ENCODE measurements at places on chromosomes 6 and 20.

- no peak for DNase-seq
Measured at GRCh38 chr6:49003348-49003747, 459.7 kb downstream of the MMUT start.

GRCh38 chr6:123804014-123804786 is 535 bp downstream of the NKAIN2 start:
- DNase-seq, result no peak

- DNase-seq, result peak; percentile 47
Measured at GRCh38 chr6:41200296-41200900, 551 bp downstream of the TREML2 start.

DNA sequence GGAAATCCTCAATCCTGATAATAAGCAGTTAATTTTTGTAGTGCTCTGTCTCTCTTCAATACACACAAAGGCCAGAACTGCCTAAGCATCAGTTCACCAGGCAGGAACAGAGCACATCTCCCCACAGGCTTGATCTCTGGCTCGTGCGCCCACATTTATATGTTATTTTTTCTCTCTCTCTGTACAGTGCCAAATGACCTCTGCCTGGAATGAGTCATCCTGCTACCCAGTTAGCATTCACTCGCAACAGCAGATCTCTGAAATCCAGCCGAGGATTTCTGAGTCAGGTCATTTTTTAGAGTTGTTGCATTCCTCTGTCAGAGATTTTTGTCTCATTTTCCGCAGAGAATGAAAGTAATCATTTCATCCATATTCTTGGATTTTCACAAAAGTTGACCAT is 107.1 kb downstream of the COL12A1 start:
- no peak for DNase-seq

DNA sequence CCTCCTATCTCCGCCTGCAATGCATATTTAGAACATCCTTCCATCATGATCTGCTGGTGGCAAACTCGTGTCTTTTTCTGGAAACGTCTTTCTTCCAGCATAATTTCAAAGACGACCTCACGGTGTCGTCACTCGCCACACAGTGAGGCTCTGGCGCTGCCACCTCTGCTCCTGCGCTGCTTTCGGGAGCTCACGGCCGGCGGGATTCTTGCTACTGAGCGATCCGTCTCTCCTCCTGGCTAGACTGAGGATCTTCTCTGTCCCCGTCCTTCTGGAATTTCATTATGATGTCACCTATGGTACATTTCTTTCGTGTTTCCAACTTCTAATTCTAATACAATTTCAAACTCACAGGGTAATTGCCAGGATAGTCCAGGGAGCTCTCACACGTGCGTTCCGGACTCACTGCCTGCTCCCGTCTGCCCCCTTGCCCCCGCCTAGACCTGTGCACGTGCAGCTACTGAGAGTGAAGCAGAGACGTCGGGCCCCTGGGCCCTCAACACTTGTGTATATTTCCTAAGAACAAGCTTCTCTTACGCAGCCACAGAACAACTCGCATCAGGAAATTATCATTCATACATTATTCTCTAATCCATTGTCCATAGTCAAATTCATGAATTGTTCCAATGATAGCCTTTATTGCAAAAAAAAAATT is 25.5 kb upstream of the HELZ2 start:
- no peak for DNase-seq

- DNase-seq, result no peak
Measured at GRCh38 chr6:144250276-144250675, 34.9 kb upstream of the UTRN start.

DNA sequence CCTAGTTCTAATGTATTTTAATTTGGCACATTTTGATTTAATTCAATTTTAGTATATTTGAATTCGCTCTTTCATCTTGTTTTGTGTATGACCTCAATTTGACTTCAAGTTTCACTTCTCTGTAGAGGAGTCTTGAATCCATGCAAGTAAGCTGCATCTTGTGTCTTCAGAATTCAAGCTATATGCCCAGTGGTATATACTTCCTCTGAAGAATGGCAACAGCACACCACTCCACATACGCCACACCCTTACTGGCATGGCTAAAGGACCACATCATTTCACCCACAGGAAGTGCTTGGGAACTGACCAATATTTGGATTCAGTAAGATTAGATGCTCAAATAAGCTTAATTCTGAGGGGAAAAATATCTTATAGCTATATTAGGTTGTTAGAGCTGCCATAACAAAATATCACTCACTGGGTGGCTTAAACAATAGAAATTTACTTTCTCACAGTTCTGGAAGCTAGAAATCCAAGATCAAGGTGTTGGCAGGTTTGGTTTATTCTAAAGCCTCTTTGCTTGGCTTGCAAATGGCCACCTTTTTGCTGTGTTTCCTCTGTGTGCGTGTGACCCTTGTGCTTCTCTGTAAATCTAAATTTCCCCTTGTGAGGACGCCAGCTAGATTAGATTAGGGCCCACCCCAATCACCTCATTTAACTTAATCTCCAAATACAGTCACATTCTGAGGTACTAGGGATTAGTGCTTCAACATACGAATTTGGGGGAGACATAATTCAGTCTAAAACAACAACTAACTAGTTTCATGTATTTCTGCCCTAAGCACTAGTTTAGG is 2.8 kb upstream of the ASF1A start:
- no peak for DNase-seq

DNA sequence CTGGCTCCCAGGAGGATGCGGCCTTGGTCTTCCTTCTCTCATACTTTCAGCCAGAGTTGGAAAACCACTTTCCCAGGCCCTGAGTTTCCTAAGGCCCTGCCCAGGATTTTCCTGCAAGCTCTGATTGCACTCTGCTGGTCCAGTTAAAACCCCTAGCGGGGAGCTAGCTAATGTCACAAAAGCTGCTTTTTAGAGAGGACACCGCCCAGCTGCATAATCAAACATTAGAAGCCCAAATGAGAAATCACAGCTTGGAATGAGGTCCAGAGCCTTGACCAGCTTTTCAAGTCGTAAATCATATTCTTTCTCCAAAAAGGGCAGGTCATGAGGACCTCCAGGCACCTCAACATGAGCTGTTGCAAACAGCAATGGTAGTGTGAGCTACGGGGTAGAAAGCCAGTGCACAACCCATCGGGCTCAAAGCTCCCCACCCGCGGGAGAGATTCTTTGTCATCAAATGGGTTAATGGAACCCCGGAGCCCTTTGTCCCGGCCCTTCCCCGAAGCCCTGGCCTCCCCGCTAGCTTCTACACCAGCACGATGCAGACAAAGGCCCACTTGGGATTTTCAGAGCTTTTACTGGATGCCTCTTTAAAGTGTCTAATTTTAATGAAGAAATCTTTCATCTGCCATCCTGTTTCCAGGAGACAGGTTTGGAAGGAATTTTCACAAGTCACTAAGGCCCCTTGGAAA is 134.0 kb downstream of the SCML4 start:
- DNase-seq, result no peak
